EL (cell line): ENCODE measurements at places on chromosomes 1 and 21.

DNA sequence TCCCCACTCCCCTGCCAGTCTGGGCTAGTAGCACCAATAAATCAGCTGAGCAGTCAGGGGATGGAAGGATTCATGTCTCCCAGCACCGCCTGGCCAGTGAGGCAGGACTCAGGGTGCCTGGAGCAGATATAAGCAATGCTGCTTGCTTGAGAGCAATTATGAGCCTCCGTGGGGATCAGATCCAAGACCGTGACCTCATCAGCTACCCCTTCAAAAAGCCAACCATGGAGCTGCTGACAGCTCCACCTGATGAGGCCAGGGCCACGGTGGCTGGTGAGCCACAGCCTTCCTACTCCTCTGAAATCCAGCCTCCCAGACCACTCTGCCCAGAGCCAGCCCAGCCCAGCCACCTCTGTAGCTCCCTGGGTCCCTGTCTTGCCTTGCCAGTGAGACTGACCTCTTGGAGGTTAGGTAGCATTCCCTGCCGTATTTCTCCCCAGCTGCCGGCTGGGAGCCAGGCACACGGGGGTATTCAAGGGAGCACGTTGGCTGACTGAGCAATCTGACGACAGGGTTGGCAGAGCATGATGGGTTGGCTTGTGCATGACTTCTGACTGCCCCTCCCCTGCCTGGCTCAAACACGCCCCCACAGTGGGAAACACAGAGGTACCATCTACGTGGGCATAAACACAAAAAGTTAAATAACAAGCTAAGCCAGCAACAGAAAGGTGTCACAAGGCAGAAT, 28.4 kb downstream of the SYT2 start:
- DNase-seq = no peak

- DNase-seq = peak; percentile 44
Observed at GRCh38 chr1:69994241-69994640, 211.1 kb downstream of the LRRC40 start.

DNA sequence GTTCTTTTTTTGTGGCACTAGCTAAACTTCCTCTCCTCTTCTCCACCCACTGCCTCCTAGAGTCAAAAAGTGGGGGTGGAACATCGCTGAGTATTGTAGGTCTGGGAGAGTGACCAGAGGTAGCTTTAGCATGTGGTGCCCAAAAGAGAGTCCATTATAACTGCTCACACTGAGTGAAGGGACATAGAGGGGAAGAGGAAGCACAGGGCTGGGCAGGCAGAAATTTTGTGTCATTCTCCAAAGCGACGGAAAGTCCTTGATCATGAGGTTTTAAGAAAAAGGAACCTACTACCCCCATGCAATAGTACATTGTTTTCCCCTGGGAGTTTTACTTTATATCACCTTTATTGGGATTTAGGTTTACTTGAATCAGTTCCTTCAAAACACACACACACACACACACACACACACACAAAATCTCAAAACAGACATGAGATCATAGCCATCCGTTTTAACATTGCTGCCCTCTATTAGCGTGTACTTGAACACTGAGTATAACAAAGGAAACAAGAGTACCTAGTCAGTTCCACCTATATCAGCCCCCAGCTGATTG, 4.1 kb downstream of the CD84 start:
- DNase-seq = no peak

- no peak for DNase-seq
Observed at GRCh38 chr1:25522031-25522655, 21.3 kb upstream of the LDLRAP1 start.

- DNase-seq = no peak
Observed at GRCh38 chr1:246470585-246470984, 36.5 kb downstream of the SMYD3 start.
